ENCODE measurements at places on chromosomes 7 and 10.

DNA sequence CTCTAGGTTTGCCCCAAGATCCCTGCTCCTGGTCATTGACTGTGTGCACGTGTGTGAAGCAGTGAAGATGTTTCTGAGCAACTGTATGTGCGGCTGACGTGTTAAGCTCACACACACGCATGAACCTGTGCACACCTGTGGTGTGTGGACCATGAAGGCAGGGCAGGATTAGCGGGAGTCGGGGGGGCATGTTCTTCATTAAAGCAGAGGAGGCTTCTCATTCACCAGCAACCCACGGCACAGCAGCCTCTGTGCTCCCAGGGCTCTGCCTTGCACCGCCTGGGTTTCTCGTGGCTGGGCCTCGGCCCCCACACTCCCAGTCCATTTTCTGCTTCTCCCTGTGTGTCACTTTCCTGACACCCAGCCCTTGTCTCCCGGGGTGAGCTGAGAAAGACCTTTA, 824 bp upstream of the TACR2 start:
- H3K4me1 ChIP-seq, result peaks cover 3% of the 10 kb centered on the region
- H3K36me3 ChIP-seq, result no peaks in the 10 kb centered on the region
- no peak overlapping the region for H3K27ac ChIP-seq
- peaks cover 2% of the 10 kb centered on the region for H3K27me3 ChIP-seq
- no peak overlapping the region for H3K4me3 ChIP-seq

- no peak overlapping the region for H3K27ac ChIP-seq
- H3K36me3 ChIP-seq, result no peaks in the 10 kb centered on the region
- no peaks in the 10 kb centered on the region for H3K27me3 ChIP-seq
- no peak for DNase-seq
- H3K4me1 ChIP-seq, result no peaks in the 10 kb centered on the region
These were observed 309.3 kb downstream of the GPR37 start for GRCh38 chr7:124456286-124456685.

DNA sequence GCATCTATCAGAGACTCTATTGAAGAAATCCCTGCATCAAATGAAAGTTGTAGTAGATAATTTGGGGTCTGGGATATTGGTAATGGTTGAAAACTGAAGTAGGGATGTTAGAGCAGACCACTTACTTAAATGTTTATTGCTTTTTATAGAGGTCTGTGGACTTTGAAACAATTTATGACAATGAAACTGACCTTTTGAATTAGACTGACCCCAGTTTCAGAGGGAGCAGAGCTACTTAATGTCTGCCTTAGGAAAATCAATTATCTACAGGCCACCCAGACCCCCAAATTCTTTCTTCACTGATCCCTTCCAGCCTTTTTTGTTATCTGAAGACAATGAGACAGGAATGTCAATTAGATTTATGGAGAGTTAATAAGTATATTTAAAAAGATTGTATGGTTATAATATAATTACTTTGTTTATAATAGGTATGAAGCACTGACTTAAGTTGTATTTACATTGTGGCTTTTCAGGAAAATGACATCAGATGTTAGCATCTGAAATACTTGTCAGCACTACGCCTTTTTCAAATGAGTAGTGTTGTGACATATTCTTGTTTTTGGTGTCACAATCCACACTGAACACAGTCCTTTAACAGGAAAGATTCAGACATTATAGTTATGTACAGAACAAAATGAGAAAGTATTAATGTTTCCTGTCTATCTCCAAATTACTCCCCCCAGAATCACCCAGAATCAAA, 13.9 kb downstream of the MGAM2 start:
- H3K4me3 ChIP-seq, result no peak overlapping the region
- H3K27ac ChIP-seq, result no peak overlapping the region
- no peaks in the 10 kb centered on the region for H3K27me3 ChIP-seq
- no peaks in the 10 kb centered on the region for H3K36me3 ChIP-seq
- peaks cover 2% of the 10 kb centered on the region for H3K4me1 ChIP-seq

DNA sequence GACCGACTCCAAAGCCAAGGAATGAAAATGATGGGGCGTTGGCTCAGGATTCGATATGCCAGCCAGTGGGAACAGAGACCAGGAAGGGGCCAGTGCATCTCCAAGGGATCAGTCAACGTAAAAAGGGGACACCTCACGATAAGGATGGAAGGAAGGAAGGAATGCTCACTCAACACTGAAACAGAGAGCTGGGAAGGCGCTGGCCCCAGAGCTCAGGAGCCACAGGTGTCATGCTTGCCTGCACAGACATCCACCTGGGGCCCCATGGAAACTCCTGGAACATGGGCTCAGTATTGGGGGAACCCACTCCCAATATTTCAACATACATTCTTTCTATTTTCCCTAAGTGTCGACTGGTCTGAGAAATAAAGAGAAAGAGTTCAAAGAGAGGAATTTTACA, 5.3 kb downstream of the MMRN2 start:
- DNase-seq, result no peak
- H3K27me3 ChIP-seq, result no peaks in the 10 kb centered on the region
